ENCODE measurements at places on chromosomes 5 and 9.

- DNase-seq, result no peak
Measured at GRCh38 chr5:133877351-133878235, 90.8 kb downstream of the C5orf15 start.

- DNase-seq, result no peak
Measured at GRCh38 chr9:3415906-3416305, 109.9 kb downstream of the RFX3 start.

GRCh38 chr5:141208478-141208877 lies at the start of gene PCDHB12:
Gene PCDHB12, plus strand, starts transcription at chr5:141208719. Its CDS starts 189 bp downstream, at chr5:141208908.
- peak; percentile 56 for DNase-seq

- no peak for DNase-seq
Measured at GRCh38 chr5:162565-163337, 28.5 kb upstream of the LRRC14B start.

DNA sequence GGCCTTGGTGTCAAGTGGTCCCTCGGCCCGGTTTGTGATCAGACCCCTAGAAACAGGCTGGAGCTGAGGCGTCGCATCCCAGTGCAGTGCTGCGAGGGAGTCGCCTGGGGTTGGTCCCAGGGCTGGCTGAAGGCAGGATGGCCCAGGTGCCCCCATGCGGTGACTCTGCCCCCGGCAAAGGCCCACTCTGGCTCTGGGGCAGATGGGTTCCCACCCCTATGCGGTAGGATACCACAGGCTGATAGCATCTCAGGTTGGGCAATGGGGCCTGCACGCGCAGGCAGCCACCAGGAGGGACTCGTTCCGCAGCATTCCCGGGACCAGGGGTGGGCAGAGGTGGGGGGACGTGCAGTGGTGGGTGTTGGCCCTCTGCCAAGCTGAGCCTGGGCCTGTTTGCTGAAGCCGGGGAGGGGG lies 86.0 kb downstream of the RXRA start:
- no peak for DNase-seq

DNA sequence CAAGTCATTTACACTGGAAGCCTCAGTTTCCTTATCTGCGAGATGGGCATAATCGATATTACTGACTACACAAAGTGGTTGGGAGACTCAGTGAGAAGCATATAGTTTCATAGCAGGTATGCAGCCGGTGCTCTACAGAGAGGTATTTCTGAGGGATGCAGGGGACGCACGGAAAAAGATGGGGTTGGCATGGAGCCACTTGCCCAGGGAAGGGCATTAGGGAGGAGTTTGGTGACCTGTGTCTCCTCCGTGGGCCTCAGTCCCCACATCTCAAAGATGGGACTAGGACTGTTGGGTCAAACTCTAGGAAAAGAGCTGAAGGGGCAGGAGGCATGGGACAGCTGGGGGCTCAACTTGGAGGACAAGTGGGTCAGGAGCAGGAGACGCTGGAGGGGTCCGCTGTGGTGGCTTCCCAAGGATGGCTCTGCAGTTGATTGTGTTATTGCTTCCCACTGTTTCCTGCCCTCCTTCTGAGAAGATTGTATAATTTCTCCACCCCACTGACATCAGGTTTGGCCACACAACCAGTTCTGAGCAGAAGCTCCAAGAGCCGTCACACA lies 158.6 kb upstream of the ALDH1B1 start:
- no peak for DNase-seq

DNA sequence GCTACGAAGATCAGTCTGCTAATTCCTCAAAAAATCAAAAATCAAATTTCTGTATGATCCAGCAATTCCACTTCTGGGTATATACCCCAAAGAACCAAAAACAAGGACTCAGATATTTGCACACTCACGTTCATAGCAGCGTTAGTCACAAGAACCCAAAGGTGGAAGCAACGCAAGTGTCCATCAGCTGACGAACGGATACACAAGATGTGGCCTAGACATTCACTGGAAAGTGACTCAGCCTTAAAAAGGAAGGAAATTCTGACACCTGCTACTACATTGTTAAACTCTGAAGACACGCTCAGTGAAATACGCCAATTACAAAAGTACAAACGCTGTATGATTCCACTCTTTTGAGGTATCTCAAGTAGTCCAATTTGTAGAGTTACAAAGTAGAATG lies 93.3 kb downstream of the OTULIN start:
- DNase-seq, result no peak

DNA sequence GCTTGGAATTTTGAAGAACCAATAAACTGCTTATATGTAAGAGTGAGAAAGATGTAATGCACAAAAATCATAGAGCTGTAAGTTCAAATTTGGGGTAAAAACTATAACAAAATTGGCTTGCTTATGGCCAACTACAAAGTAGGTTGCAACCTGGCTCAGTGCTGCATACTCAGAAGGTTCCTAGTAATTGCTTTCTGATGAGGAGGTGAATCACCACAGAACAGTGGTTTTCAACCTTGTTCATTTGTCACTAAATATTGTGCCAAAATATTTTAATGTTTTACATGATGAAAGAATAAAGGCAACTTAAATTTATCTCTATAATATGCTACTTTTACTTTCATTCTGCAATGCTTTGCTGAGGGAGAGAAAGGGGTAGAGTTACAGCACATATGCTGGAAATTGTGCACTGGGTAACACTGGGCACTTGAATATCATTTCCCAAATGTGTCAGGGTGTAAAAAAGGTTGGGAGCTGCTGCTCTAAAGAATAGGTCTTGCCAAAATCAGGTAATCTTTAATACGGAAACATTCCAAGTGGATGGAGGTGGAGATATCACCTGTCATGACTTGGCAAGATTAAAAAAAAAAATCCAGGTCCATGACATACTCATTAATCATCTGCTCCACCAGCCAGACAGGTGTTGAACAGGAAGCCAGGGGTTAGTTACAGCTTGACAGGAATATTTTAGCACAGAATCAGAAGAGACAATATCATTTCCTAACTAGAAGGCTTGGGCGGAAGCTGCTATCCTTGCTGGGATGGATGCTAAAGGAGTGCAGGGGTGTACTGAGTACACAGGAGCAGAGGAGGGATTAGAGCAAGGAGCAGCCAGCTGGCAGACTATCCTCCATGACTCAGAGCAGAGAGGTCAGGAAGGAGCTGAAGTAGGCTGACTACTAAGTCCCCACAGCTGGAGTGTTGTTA lies 34.6 kb upstream of the CCL21 start:
- DNase-seq, result peak; percentile 13

DNA sequence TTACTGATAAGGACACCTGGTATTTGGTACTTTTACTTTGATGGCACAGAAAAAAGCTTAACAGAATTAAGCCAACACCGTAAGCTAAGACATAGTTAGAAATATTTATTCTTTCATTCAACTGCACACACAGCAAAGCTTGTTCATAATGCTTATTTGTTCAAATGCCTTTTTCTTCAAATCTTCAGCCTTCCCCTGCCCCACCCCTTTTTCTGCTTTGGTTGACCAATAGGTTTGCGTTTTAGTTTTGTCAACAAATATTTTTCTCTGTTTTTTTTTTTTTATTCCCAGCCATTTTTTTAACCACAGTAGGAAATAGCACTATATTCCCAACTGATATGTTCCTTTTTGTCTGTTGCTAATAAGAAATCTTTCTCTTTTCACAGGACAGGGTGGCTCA lies 4.9 kb upstream of the RICTOR start:
- DNase-seq, result no peak

DNA sequence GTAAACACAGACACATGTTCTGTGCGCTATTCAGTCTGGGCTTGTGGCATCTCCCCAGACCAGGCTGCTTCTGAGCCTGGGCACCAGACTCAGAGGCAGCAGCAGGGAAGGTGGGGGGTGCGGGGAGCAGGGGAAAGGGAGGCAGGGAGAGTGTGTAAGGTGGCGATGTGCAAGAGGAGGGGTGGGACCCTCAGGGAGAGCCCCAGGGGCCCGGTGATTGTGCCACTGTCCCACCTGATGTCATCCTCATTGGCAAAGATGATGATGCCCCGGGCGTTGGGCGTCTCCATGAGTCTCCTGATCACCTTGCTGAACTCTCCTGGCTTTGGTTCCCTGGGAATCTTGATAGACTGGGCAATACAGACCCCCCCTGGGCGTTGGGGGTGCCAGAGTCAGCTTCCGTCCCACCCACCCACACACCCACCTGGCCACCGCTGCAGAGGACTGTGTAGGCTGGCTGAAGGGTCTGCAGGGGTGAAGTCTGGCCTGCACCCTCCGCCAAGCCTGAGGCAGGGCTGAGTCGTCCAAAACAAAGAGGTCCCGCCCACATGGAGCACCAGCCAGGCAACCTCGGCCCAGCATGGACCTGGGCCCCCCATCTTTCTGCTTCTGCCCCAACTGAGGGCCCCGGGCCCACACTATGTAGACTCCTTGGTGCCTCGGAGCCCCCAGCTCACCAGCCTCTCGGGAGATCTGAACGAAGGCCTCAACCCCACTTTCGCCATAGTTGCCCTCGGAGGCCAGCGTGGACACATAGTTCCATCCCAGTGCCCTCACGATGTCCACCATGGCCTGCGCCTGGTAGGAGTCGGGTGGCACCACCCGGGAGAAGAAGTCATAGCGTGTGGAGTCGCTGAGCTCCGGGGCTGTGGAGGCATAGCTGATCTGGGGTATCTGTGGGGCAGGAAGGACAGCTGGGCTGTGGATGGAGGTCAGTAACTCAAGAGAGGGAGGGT lies 3.7 kb downstream of the GRM6 start:
- DNase-seq, result no peak

DNA sequence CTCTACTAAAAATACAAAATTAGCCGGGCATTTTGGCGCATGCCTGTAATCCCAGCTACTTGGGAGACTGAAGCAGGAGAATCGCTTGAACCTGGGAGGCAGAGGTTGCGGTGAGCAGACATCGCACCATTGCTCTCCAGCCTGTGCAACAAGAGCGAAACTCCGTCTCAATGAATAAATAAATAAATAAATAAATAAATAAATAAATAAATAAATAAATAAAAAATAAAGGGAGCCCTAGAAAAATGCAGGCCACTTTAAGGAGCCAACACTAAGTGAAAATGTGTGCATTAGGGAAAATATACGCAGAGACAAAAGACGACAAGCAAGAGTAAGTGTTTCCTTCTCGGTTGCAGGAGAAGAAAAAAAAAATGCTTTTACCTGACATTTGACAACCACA lies 132.6 kb upstream of the CDH10 start:
- DNase-seq, result no peak

- DNase-seq, result no peak
Measured at GRCh38 chr9:33202018-33202417, 34.9 kb upstream of the B4GALT1 start.

- no peak for DNase-seq
Measured at GRCh38 chr5:133883916-133884315, 84.5 kb downstream of the C5orf15 start.

- DNase-seq, result no peak
Measured at GRCh38 chr9:115951977-115952376, 201.6 kb upstream of the PAPPA start.

DNA sequence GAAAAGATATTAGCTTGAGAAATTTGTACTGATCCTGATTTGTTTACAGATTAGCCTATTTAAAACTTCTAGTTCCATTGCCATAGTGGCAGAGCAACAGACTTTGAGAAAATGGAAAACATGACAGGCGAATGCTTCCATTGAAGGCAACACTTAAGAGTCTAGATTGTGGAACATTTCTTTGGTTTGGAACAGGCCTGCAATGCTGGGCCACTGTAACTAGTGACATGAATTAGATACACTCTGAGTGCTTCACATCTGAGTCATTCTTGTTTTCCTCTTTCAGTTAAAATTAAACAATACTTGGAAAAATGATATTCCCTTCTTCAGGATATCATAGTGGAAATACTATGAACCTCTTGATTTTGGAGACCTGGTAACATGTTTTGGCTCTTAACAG lies 453.6 kb upstream of the TUSC1 start:
- peak; percentile 40 for DNase-seq

- no peak for DNase-seq
Measured at GRCh38 chr5:6322163-6322713, 56.1 kb downstream of the MED10 start.

DNA sequence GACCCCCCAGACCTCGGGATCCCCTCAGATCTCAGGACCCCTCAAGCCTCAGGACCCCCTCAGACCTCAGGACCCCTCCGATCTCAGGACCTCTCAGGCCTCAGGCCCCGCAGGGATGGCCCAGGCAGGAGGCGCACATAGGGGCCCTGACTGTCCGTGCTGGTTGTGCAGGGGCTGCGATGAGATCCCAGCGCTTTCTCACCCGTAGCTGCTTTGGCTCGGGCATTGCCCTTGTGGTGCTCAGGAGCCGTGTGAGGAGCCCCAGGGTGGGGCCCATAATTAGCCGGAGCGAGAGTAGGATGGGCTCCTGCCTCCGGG lies 680 bp upstream of the LPCAT1 start:
- no peak for DNase-seq

GRCh38 chr5:80153586-80154126 lies 102.2 kb downstream of the SERINC5 start:
- DNase-seq, result no peak

GRCh38 chr5:134151723-134152122 lies 25.0 kb downstream of the SKP1 start:
- no peak for DNase-seq

GRCh38 chr9:96137671-96138429 lies 164.1 kb downstream of the HSD17B3 start:
- DNase-seq, result no peak

Data from RPMI7951 (cell line).